Substantia nigra (tissue), 51 donors: ENCODE measurements at places on chromosomes 4 and X.

- DNase-seq, result no peak
Observed at GRCh38 chr4:147532896-147533295, 52.0 kb downstream of the EDNRA start.

DNA sequence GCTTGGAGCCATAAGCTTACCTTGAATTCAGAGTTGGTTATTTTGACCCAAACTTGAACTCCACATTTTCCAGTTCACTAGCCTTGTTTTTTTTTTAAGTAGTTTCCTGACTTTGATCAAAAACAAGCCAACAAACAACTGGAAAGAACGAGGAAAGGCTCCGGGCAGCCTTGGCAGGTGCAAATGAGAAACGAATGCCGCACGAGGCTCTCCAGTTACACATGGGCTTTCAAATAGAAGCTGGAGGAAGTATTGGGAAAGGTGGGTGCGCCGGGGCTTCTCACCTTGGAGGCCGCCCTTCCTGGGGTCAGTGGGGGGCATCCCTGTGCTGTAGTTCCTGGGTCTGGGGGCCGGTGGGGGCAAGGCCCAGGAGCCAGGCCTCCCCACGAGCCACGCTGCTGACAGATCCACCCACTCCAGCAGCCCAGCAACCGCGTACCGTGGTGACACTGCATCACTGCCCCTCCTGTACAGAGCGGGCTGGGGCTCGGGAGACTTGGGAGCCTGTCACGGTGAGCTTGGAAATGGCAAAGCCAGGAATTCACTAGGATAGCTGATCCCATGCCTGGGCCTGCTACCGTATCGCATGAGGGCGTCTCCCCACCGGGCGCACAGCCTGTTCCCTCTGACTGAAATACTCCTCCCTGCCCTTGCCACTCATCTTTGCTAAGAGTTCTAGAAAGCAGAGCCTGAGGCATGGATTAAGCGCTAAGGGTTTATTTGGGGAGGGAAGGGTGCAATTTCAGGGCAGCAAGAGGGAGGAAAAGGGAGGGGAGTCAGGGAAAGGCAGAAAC lies 50.9 kb upstream of the ADRA2C start:
- DNase-seq, result no peak

- no peak for DNase-seq
Observed at GRCh38 chrX:72046447-72046846, 85.3 kb downstream of the RTL5 start.

- no peak for DNase-seq
Observed at GRCh38 chrX:23784470-23785331, 1.7 kb downstream of the SAT1 start.

DNA sequence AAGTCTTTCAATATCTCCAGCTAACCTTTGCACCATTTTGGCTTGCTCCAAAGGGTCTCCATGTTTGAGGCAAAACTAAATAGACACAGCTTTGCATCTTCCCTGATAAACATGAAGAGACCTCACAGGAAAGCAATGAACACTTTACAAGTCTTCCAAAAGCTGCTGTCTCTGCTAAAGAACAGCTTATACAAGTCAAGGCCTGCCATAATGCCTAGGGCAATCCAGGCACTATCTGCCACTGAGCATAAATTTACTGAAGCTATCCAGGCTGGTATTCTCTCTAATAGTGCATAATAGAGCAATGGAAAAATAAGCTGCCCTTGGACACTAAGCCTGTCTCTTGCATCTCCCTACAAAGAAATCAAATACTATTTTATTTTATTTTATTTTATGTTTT lies 60.1 kb upstream of the S100G start:
- DNase-seq, result no peak

GRCh38 chrX:31436424-31436823 lies 364.6 kb upstream of the FTHL17 start:
- no peak for DNase-seq

- DNase-seq, result peak; percentile 29
Observed at GRCh38 chr4:186587416-186588018, 32.1 kb upstream of the MTNR1A start.

- no peak for DNase-seq
Observed at GRCh38 chr4:168098248-168098717, 5.9 kb downstream of the ANXA10 start.

- no peak for DNase-seq
Observed at GRCh38 chr4:27594922-27595321, 734.3 kb downstream of the STIM2 start.

DNA sequence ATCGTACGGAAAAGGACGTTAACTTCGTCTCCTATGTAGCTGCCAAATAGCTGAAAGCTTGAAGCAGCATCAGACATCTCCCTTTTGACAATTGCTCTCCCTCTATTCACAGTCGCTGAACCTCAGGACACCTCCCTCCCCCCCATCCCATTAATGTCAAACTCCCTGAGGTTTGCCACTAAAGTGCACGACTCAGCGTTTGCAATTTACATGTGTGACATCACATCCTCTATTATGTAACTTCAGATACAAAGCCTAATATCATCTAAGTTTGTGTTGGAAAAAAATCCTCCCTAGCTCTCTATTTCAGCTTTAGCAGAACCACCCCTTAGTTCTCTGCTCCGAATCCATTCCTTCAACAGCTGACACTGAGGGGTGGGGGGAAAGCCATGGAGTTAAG lies 5.5 kb upstream of the NR3C2 start:
- no peak for DNase-seq
